Left ventricle myocardium superior (tissue), 1 donor: ENCODE measurements at places on chromosomes 11 and 22. TPM values are rescaled to one million over a fixed set of nuclear protein-coding genes. Genes with fewer than 3 reads are reported as not detected.

Gene RFPL3
- not detected for total RNA-seq

Gene LRP4
- 21.9 TPM for total RNA-seq

Gene SYT9
- 0.15 TPM for total RNA-seq

Gene TRMT112
- total RNA-seq, result 83.4 TPM

DNA sequence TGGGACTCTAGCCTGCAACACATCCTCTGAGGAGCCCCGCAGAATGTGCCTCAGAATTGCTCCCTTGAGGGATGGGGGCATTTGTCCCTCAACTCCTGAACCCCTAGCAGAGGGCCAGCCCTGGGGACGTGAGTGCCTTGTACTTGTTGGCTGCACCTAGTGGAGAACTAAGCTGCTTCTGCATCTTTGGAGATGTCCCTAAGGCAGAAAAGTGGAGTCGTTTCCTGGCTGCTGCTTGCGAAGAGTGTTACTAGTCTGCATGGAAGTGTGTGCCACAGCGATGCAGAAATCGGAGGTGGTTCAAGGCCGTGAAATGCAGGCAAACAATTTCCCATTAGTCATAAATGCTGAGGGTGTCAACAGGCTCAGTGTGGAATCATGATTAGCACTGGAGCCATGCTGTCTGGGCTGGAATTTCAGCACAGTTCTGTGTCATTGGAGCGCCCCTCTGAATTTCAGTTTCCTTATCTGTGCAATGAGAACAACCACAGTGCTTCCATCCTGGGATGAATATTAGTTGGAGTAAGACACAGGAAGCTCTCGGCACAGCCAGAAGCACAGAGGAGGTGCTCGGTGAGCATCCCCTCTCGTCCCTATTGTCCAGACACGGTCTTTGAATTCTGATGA, 56.5 kb downstream of the MIAT start:
- DNase-seq, result no peak

- no peak for DNase-seq
These were observed 253.5 kb upstream of the TENM4 start for GRCh38 chr11:79694368-79694767.

Gene RCOR2
- 14.5 TPM for total RNA-seq

Gene CDHR5
- not detected for total RNA-seq

DNA sequence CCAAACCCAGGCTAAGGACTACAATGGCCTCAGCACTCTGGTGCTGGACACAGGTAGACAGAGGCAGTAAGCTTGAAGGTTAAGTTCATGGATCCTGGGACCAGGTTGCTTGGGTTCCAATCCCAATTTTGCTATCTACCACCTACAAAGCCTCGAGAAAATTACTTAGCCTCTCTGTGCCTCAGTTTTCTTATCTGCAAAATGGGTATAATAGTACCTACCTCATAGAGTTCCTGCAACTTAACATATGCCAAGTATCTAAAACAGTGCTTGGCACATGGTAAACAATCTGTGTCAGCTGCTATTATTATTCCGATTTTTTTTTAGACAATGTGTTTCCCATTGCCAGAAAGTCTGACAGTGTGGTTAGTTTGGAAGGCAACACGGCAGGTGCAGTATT, 37.5 kb downstream of the SYN3 start:
- no peak for DNase-seq

GRCh38 chr22:24247564-24248344, 2.9 kb upstream of the GGT5 start:
- DNase-seq, result peak; percentile 92

- peak; percentile 92 for DNase-seq
These were observed at the start of gene LTBP3 for GRCh38 chr11:65558002-65558929. LTBP3 (minus strand) TSS chr11:65558359; CDS start chr11:65557959, 400 bp downstream.

Gene OR51B5
- not detected for total RNA-seq

- DNase-seq, result no peak
These were observed 54.1 kb downstream of the CEP164 start for GRCh38 chr11:117381481-117382387.

DNA sequence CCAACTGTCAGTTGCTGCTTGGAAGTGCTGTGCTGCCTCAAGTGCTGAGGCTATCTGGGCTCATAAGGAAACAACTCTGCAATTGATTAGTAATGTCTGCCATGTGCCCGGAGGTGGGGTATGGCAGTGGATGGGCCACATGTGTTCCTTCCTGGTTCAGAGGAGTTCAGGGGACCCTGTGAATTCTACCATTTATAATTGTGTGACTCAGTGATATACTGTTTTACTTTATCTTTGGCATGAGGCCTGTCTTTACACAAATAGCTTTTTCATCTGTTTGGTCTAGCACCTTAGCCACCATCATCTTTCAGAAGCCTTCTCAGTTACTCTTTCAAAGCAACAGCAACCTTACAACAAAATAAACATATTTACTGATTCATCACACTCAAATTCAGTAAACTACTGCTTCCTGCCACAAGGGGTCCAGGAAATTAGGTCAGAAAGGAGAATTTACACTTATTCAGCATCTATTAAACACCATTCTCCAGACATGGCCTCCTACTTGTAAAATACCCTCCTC, 20.9 kb downstream of the DKK3 start:
- no peak for DNase-seq

DNA sequence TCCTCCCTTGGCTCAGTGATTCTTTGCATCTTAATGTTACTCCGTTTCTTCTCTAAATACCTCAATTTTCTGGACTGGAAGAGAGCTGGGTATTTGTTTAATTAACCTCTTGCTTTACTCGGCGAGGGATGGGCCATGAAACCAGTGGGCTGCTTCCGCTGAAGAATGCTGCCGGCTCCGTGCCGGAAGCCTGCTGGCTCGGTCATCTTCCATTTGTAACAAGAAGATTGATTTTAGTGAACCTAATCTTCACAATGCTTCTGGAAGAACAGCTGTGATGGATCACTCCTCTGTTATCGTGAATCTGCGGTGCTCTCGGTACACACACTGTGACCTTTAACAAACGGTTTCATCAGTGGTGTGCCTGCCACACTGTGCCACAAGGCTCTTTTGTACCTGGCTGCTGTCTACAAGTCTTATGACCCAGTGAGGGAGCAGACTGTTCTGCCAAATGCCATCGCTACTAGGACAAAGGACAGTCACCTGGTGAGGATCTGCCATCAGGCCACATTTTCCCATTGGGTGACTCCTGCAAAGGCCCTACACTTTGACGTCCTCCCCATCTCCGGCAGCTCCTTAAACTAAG, 25.3 kb upstream of the PARVB start:
- peak; percentile 59 for DNase-seq

- peak; percentile 42 for DNase-seq
These were observed 66.5 kb upstream of the AMPD3 start for GRCh38 chr11:10388574-10388973.

GRCh38 chr22:27199354-27199753, 542.0 kb downstream of the MIAT start:
- DNase-seq, result no peak

Gene OR8A1
- not detected for total RNA-seq

DNA sequence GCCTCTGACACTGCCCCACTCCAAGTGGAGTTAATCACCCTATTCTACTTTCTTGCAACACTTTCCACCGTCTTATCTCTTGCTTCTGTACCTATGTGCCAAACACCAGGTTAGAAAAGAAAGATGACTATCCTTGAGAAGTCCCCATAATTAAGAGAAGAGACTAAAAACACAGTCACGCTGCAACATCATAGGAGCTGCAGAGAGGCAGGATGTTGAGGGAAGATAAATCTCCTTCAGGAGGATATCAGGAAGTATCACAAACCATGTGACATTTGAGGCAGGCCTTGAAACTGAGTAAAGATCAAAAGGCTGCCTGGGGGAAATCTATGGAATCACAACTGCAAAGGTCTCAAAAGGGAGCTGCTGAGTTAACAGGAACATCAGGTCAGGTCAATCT, 24.8 kb downstream of the GAB2 start:
- DNase-seq, result no peak

Gene TTC17
- total RNA-seq, result 29.7 TPM

Gene KCNJ1
- 0.07 TPM for total RNA-seq

- no peak for DNase-seq
These were observed 79.1 kb upstream of the CLPB start for GRCh38 chr11:72513411-72513810.

DNA sequence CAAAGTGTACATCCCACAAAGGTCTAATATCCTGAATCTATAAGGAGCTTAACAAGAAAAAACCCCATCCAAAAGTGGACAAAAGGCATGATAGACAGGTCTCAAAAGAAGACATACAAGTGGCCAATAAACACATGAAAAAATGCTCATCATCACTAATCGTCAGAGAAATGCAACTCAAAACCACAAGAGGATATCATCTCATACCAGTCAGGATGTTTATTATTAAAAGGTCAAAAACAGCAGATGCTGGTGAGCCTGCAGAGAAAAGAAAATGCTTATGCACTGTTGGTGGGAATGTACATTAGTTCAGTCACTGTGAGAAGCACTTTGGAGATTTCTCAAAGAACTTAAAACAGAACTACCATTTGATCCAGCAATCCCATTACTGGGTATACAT, 12.7 kb downstream of the LGALS12 start:
- DNase-seq, result no peak

- no peak for DNase-seq
These were observed 6.1 kb downstream of the MRPL11 start for GRCh38 chr11:66432597-66432996.

DNA sequence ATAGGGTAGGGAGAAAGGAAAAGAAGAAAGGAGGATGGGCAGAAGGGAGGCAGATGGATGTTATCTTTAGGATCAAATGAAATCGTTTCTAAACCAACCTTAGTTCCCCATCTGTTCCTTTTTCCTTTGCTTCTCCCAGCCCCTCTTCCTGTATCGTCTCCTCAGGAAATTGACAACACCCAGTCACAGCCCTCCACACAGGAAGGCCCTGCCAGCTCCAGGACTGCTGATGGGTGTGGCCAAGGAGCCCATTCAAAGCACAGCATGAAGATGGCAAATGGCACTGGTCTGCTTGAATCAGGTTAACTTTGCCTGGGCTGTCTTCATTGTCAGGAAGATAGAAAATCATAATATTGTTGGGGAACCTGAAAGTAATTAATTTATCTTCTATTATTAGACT, 164.8 kb downstream of the C11orf87 start:
- DNase-seq, result no peak

DNA sequence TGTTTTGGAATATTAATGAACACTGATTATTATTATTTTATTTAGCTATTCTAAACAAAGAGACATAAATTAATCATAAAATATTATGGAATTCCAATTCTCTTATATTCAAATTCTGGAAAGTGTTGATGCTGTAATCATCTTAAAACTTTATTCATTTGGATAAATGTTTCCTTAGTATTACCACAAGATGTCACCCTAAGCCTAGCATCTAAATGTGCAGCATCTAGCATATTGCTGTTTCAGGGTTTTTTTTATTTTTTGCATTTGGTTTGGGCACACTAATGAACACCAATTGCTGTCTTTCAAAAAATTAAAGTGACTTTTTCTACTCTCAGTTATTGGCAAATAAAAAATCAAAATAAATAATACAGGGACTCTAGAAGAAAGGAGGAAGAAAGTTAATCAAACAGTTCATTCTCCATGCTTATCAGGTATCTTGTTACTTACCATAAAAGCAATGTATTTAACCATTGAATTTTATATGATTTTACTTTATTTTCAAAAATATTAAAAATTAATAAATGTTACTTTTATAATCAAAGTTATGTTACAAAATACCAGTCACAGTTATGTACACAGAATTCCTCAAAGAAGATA, 31.8 kb downstream of the DLG2 start:
- no peak for DNase-seq

DNA sequence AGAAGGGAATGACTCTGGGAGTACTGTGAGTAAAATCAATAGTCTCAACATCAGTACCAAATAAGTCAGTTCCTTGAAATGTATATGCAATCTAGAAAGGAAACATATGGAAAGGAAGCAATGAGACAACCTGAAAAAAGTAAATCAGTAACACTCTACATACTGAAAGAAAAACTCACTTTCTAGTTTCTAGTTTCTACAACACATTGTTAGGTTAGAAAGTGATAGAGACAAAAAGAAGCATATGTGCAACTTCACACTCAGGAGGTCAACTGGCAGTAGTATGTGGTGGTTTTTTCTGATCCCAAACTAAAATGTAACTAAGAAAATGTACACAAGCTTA, 156.5 kb upstream of the SOX6 start:
- no peak for DNase-seq

- DNase-seq, result no peak
These were observed 2.8 kb downstream of the SLC7A4 start for GRCh38 chr22:21029486-21030025.

DNA sequence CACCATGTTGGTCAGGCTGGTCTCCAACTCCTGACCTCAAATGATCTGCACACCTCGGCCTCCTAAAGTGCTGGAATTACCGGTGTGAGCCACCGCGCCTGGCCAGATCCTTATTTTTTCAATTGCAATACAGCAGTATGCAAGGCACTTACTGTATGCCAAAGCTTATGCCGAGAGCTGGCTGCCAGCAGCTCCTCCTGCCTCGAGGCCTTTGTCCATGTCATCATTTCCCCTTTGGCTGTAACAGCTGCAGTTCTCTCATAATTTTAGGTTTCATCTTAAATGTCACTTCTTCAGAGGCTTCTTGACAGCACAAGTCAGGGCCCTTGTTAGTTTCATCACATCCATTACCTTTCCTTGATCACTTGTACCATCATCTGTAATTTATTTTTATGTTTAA, 1.5 kb upstream of the SREBF2 start:
- DNase-seq, result peak; percentile 38

Gene LRRC55
- total RNA-seq, result 0.35 TPM

DNA sequence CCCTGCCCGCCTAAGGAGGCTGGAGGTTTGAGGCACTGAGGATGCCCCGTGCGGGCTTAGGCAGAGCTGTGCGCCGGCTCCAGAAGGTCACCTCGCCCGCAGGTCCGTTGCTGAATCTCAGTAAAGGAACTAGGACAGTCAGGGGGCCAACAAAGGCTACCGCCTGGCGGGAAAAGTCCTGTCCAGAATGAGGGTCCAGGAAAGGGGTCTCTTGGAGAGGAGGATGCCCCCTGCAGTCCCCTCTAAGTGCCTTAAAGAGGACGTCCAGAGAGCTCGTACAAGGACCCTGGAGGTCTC, 548 bp downstream of the PVALB start:
- DNase-seq, result no peak

DNA sequence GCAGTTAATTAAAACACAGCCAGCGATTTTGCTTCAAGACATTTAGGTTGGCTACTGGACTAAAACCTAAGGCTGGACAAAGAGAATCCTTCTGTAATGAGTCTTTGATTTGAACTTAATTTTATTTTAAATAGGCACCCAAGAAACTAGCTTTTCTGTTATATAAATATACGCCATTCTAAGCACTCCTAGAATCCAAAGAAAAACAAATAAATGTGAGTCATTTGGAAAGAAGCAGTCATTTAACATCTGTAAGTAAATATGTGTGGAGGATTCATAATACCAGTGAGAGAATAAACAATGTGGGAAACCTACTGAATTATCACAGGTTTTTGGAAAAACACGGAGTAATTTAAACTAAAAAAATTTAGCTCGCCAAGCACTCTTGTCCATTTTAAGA, 1.2 kb upstream of the TECTA start:
- no peak for DNase-seq

DNA sequence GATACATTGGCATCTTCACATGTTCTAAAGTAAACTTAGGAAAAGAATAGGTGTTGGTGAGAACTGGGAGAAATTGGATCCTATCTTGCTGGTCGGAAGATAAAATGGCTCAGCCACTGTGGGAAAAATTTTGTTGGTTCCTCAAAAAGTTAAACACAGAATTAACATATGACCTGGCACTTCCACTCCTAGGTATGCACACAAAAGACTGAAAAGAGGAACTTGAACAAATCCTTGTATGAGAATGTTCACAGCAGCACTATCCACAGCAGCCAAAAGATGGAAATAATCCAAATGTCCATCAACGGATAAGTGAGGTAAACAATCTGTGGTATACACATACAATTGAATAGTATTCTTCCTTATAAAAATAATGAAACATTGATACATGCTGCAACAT, 4.8 kb upstream of the TPH1 start:
- no peak for DNase-seq

Gene CPT1B
- 458 TPM for total RNA-seq

Gene CCDC116
- not detected for total RNA-seq
